NCI-H1694 (cell line): ENCODE measurements at places on chromosomes 2 and 18.

DNA sequence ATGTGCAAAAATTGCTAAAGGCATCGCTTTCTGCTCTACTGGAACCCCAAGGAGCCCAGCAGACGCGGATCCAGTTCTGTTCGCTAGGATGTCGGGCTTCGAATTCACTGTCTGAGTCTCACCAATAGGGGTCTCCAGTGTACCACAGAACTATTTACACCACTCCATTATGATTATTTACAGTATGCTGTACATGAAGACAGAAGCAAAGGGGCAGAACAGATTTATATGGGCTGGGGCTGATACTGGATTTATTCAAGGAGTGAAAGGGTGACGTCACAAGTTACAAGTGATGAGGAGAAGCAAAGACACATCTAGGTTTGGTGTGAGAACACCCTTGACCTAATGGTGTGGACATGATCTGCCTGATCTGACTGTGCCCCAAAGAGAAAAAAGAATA lies 185.3 kb upstream of the ATP5MC3 start:
- peak; percentile 76 for DNase-seq

- no peak for DNase-seq
These were observed 24.1 kb downstream of the GLI2 start for GRCh38 chr2:120759543-120760331.

GRCh38 chr2:109423556-109424359 lies 190.0 kb downstream of the SEPTIN10 start:
- no peak for DNase-seq

GRCh38 chr2:143083636-143084035 lies 45.6 kb upstream of the ARHGAP15 start:
- no peak for DNase-seq

GRCh38 chr2:133787207-133787606 lies 218.9 kb upstream of the NCKAP5 start:
- no peak for DNase-seq

DNA sequence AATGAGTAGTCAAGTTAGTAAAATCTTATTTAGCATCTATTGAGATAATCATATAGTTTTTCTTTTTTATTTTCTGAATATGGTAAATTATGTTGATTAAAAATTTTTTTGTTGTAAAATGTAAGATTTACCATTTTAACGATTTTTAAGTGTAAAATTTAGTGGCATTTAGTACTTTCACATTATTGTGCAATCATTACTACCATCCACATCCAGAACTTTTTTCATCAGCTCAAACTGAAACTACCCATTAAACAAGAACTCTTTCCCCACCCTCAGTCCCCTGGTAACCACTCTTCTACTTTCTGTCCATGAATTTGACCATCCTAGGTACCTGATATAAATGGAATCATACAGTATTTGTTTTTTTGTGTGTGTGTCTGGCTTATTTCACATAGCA lies 11.1 kb downstream of the RAB3GAP1 start:
- DNase-seq: no peak

DNA sequence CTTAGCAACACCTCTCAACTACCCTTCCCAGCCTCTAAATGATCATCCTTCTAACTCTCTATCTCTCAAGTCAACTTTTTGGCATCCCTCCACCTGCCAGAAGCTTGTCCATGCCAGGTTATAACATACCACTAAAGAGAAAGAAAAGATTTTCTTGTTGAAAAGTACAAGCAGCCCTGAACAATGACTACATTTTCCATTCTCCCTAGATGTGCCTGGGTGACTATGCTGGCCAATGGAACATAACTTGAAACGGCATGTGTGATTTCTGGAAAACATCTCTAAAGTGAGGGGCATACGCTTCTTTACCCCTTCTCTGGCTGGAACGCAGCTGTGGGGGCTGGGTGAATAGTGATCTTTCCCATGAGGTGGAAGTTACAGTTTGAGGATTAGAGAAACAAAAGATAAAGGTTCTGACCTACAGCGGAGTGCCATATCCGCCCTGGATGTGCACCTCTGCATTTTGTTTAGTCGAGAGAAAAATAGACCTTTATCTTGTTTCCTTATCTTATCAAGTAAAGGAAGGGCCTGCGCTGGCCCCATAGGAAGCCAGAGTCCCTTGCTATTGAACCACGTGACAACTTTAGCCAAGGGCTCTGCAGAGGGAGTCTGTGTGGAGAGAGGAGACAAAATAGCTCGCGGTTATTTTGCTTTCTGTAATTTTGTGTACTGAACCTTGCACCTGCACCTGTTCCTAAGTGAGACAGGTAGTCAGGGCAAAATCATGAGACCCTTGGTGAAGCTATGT lies 436.8 kb downstream of the TGIF1 start:
- DNase-seq: no peak

GRCh38 chr2:191311156-191311555 lies 66.0 kb downstream of the MYO1B start:
- no peak for DNase-seq

DNA sequence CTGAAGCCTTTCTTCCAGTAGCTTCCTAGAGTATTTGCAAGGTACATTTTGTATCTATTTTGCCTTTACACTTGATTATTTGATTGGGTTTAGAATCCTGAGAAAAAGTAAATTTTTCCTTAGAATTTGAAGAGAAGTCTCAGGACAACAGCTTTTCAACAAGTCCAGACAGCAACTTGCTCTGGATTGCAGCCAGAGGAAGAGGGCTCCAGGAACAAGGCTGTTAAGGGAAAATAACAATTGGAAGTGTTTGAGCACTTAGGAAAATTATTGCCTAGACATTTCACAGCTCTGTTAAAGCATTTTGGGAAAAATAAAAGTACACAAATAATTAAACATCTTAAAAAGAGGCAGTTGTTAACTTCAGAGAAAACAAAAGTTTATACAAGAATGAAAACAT lies 58.3 kb upstream of the RAPGEF4 start:
- DNase-seq: no peak

- no peak for DNase-seq
These were observed 321.6 kb upstream of the LYPD1 start for GRCh38 chr2:132991471-132992045.

- DNase-seq: no peak
These were observed 206.3 kb downstream of the AFF3 start for GRCh38 chr2:99936065-99936464.

GRCh38 chr2:16222326-16222725 lies 282.0 kb downstream of the MYCN start:
- no peak for DNase-seq

DNA sequence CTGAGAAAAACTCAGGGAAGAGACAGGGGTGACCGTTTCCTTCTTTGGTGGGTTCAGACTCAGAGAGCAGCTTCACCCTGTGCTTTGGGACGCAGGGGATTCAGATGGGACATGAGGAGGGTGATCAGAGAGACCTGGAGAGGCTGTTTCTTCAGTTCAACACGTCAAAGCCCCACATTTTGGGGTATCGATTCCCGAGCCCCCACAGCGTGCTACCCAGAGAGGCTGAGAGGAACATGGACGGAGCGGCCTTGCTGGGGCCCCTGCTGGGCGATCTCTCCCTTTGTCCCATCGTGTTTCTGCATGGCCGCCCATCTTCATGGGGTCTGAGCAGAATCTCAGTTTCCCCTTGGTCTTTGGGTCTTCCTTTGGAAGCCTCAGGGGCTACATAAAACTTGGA lies 38.2 kb upstream of the PXDN start:
- no peak for DNase-seq

DNA sequence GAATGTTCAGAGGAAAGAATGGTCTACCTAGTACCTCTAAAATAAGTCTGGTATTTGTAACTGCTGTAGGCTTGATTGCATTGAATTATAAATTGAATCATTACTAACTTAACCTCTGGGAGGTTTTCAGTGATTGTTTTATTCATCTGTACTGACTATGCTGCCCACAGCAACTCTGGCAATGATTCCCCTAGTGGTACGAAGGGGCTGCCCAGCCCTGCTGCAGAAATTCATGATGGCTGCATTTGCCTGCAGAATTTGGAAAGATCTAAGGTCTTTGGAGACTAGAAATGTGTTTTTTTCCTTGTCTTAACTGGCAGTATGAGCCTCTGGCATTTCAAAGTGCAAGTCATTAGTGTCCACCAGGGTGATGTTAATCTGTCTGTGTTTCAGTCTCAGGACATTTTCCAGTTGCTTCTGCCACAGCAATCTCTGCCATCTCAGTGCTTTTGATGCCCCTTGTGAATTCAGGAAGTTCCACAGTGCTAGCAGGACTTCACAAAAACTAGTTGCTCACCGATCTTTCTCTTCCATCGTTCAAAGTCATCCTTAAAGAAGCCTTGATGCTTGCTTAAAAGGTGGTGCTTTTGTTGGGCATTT lies 13.4 kb upstream of the LRPPRC start:
- no peak for DNase-seq

DNA sequence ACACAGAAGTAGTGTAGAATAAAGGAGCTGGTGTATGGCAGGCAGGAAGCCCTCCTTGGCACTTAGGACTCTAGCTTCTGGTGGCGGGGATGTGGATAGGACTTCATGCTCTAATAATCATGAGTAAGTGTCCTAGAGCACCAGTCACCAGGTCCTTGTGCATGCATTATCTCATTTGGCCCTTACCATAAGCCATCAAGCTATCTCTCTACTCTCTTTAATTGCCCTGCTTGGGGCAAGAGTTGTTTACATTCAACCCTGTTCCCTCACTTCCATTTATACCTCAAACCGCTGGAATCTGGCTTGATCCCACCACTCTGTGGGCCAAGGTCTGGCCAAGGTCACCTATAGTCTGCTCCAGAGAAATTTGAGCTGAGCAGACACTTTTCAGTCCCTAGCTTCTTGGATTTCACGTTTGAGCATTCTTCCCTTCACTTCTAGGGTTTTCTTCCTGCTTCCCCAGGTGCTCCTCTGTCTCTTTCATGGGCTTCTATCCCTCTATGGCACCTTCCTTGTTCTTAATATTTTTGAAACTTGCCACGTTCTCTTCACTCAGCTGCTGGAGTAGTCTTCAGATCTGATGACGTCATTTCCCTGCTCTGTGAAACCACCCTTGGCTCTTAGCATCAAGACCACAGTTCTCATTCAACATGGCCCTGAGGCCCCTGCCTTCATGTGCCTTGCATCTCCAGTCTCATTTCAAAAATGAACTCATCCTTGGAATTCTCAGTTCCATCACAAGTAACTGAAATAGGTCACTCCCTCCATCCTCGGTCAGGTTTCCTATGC lies 94.9 kb upstream of the GATA6 start:
- no peak for DNase-seq

DNA sequence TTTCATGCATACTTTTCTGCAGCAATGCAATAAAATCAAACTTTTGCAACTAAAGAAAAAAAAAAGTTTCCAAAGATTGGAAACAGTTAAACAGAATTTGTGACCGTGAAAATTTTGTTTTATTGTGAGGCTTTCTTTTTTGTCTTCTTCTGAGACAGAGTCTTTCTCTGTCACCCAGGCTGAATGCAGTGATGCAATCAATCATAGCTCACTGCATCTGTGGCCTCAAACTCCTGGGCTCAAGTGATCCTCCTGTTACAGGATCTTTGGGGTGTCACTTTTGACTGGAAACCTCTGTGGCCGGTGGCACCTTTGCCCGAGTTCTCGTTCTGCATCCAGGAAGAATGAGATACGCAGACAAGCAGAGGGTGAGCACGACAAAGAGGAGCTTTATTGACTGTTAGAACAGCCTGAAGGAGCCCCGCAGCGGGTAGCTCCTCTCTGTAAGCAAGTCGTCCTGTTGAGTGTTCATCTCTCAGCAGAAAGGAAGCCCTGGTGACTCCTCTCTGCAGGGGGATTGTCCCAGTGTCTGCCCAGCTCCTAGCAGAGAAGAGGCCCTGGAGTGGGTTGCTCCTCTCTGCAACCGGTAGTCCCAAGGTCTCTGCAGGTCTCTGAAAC lies 16.9 kb upstream of the ILKAP start:
- DNase-seq: no peak

DNA sequence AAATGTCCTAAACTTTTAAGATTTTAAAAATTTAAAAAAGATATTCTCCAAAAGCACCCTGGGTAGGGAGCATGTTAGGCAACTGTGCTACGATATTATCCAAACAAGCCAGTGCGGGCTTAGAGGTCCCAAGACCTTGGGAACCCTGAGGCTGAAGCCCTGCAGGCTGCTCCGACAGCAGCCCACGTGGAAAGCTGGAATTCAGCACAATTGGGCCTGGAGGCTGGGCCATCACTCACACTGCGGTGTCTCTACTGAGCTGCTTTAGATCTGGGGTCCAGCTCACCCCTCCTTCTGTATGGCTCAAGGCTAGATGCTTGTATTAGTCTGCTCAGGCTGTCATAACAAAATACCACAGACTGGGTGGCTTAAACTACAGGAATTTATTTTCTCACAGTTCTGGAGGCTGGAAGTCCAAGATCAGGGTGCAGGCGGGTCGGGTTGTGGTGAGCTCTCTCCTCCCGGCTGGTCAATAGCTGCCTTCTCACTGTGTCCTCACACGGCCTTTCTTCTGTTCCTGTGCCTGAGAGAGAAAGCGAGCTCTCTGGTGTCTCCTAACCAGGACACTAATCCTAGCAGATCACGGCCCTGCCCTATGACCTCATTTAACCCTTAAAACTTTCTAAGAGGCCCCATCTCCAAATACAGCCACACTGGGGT lies 42.5 kb downstream of the DPYSL5 start:
- no peak for DNase-seq

DNA sequence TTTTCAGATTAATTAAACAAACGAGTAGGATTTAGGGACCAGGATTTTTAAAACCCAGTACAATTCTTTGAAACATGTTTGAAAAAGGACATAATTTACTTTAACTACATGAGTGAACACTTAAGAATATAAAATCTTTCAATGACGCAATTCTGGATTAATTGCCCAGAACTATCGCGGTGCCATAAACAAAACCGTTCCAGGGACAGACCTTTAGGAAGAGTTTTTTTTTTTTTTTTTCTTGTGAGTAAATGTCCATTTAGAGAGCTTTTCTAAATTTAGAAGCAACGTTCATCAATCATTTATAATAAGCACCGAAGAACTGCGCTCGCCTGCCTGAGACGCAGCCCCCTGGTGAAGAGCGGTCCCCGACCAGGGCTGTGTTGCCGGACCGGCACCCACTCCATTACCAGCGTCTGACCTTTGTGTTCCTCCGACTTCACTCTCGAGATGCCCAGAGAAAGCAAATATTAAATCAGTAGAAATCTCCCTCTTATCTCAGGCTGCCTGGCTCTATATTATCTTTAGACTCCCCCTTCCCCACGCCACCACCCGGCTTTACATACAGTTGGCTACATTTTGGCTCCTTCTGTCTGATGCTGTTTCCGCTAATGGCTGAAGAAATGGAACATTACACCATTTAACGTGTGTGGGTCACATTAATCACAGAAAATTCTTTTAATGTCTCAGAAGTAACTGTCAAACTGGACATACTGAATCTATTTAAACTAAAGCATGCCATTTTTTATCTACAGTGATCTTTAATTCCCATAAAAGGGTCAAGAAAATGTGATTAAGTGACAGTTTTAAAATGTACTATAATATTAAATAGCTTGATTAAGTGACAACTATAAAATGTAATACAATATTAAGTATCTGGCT lies 364.0 kb upstream of the MEIS1 start:
- DNase-seq: no peak
